ENCODE measurements at places on chromosomes 4 and X.

- no peak for DNase-seq
Measured at GRCh38 chr4:81081156-81081555, 50.6 kb downstream of the BMP3 start.

- DNase-seq = no peak
Measured at GRCh38 chrX:85544609-85545008, 165.1 kb upstream of the POF1B start.

DNA sequence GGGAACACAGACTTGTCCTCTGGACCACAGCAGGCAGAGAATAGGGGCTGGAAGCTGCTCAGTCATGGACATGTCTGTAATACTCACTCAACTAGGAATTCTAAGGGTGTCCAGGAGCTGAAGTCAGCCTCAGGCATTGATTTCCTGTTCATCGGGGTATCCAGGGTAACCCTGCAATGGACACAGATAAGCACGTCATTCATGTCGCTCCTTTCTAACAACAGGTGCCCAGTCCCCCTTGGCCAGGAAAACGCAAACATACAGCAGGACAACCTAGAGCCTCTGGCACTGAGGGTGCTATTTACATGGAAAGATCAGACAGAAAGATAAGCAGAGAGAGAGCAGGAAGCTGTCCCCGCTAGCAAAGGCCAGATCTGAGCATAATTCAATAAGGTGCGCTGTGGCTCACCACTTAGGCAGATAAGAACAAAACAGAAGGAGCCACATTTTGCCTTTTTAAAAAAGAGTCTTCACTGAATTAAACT lies 21.3 kb downstream of the QDPR start:
- no peak for DNase-seq

GRCh38 chr4:86015412-86016350 lies 344.2 kb downstream of the MAPK10 start:
- no peak for DNase-seq

GRCh38 chr4:51901363-51901762 lies 58.4 kb downstream of the DCUN1D4 start:
- no peak for DNase-seq

DNA sequence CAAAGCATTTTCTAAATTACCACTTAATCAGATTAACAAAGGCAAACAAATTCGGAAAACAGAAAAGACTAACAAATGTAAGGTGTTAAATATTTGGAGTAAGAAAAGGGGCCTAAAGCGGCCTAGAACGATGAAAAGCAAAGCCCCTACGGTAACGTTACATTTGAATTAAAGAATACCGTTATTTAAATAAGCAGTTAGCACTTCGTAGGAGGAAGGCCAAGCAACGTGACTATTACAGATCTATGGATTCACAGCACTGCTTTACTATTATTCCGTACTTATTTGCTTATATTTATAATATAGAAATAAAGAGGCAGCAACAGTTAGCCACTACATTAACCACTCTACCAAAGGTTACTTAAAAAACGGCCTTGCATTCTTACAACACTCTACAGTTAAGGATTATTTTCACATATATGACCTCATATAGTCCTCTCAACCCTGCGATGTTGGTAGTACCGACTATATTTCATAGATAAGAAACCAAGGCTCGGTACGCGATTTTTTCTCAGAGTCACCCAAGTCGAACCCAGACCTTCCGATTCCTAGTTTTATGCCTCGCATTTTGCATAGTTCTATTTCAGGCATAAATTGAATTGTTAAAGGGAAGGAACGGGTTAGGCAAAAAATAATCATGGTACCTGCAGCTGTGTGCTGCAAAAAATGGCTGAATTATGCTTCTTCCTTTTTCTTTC lies 2.9 kb downstream of the KLHL15 start:
- no peak for DNase-seq

DNA sequence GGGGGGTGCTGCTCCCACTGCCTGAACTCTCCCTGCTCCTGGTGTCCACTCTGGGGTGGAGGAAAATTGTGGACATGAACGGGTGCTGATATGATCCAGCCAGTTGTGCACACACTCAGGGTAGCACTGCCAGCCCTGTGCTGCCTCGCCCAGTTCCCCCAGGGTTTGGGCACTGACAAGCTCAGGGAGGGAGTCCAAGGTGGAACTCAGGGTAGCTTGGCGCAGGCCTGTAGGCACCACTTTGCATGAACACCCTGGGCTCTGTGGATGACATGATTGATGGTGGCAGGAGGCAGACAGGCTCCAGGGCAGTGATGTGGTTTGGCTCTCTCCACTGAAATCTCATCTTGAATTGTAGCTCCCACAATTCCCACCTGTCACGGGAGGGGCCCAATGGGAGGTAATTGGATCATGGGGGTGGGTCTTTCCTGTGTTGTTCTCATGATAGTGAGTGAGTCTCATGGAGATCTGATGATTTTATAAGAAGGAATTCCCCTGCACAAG lies 572.0 kb upstream of the PABPC4L start:
- no peak for DNase-seq

DNA sequence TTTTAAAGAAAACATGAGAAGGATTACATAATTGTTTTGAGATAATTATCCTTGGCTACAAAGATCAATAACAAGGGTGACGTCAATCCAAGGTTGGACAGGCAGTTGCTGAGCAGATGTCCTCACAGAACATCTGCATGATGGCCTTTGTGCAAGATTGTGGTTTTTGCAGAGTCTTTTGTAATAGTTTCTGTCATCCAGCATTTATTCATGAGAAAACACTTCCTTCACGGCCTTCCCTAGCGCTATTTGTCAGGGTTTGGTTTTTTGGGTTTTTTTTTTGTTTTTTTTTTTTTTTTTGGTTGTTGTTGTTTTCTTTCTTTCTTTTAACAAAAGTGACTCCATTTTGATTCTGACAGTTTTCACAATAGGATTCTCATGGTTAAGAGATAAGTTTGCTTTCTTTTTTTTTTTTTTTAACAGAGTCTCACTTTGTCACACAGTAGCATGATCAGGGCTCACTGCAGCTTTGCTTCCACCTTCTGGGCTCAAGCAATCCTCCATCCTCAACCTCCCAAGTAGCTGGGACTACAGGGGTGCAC lies 31.5 kb upstream of the ELF2 start:
- DNase-seq = no peak

DNA sequence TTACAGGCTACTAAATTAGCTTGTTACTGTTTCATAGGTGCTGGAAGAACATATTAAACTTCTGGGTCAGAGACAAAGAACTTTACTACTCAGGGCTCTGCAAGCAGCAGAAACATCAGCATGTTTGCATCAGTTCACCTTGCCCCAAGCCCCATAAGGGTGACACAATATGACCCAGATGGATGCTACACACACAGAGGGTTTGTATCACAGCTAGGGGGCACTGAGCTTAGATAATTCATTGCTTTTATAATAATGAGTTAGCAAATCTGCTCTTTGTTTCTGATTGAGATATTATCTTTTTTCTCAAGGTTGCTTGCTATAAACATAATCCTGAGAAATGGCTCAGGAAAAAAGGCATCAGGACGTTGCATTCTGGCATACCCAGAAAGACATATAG lies 4.8 kb upstream of the SYNPO2 start:
- DNase-seq = no peak

Measured in amniotic stem cell (primary cell).